Stimulated activated CD8-positive, alpha-beta memory T cell treated with anti-CD3 and anti-CD28 coated beads, Interleukin-15, amount 100 ng/mL, for 48 hours (primary cell): ENCODE measurements at places on chromosomes 13 and 19.

DNA sequence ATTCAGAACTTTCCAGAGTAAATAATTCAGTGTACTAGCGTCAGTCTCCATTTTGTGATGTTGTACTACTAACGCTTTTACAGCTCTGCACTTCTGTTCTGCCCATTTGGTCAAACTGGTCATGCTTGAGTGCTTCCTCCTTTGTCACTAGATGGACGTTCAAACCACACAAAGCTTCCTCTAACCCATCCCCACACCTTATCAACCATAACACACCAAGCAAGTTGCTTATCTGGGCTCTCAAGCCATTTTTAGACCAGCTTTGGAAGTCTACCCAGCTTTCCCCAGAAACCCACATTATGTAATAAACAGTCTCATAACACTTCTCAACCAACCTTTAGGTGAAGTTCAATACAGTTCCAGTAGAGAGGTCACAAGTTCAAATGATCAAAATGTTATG lies 2.3 kb upstream of the ZNF347 start:
- no peak for DNase-seq

DNA sequence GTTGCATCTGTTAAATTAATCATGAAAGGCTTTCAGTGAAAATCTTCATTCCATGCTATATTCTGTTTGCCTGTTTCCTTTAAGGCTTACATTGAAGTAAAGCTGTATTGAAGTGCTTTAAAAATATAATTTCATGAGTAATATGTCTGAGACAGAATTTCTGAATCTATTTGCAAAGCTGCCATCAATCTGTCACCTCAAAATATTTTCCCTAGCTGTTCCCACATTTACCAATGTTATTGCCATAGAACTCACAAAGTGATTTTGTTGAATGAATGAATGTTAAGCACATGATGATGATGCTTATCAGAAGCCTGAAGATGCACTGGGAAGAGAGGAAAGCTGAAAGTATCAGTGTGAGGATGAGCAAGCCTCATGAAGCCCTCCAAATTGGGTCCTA lies 115.8 kb downstream of the NHLRC3 start:
- DNase-seq: no peak

DNA sequence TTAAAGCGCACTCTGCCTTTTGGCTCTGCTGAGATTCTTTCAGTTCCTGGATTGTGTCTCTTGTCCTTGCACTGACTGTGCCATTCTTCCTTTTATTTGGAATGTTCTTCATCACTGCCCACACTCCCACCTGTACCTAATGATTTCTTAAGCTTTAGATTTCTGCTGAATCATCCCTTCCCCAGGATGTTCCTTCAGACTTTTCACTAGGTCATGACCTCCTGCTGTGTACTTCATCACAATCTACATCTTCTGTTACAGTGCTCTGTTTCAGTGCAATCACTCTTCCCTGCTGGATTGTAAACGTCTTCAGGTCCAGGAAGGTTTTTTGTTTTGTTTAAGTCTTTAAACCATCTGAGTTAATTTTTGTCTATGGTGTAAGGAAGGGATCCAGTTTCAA lies 281.0 kb downstream of the ATP8A2 start:
- DNase-seq: no peak

DNA sequence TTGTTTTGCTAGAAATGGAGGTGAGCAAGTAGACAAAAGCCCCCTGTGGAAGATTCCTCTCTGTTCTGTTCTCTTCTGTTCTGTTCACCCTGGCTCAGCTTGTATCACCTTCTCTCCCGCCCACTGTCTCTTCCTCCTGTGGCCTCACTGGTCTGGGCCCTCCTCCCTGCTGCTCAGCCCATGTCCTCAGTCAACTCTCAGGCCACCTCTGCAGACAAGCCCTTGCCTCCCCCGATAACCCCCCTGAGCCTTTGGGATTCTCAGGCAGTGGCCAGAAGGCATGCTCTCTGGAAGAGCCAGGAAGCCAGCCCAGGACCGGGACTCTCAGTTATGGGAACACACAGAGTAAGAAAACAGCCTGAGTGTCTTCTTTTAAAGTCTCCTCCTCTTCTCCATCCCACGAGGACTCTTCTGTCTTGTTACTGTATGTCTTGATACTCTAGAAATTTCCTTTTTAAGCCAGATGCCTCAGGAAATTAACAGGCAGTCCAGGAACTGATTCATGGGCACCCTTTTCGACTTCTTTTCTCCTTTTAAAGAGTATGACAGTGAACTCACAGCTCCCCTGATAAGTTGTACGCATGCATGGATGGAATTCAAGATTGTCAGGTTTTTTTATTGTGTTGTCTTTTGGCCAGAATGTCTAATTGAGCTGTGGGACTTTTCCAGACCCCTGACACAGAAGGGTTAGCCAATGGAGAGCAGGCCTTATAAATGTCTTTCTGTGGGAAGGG lies 33.7 kb downstream of the SHISA2 start:
- DNase-seq: no peak

GRCh38 chr13:105184201-105184600 lies 1351.3 kb downstream of the EFNB2 start:
- no peak for DNase-seq

DNA sequence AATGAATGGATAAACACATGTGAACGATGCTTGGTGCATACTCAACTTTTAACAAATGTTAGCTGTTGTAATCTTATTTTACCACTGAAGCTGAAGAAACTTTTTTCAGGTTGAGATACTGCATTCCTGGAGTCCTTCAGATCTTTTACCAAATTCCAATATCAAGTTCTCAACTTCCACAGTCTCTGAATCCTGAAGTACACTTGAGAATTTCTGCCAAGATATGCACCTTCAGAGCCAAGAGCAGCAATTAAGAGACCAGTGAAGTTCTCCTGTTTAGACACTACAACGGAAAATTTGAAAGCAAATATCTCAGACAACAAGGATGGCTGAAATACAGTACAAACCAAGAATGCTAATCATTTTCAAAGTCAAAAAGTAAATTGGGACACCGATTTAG lies 84.6 kb upstream of the MTIF3 start:
- DNase-seq: no peak

- no peak for DNase-seq
These were observed 12.6 kb upstream of the ARHGAP45 start for GRCh38 chr19:1054102-1055027.

DNA sequence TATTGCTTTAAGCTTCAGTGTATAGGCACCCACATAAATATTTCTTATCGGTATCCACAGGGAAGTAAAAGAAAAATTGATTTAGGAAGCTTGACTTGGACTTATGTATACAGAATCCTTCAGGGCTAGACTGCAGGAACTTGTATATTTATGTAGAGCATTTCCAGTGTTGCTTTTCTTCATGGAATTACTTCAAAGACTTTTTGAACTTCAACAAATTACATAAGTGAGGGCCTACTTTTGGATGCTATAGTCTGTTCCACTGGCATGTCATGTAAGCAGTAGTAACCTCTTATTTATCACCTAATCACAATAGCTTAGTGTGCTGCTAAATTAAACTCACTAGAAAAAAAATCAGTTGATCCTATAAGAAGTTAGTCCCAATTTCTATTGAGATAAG lies 557.9 kb upstream of the SLITRK6 start:
- DNase-seq: no peak

DNA sequence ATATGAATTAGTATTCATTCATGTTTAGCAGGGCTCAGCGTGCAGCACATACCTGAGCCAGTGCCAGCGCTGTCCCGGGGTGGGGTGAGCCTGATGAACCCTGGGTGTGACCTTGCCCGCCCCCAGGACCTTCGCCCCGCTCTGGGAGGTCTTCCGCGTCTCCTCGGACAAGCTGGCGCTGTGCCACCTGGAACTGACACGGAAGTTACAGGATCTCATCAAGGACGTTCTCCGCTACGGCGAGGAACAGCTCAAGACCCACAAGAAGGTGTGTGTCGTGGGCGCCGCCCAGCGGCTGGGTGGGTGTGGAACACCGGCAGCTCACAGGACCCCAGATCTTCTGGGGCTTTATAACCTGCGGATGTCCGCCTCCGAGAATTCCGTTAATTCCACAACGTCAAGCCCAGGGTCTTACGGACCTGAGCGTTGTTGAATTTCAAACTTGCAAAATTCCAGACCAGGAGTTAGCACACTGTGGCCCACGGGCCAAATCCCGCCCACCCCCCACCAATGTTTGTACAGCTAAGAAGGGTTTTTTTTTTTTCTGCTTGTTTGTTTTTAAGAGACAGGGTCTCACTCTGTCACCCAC lies 15.4 kb downstream of the FCHO1 start:
- DNase-seq: no peak
